ENCODE measurements at places on chromosomes 12 and 14.

- DNase-seq = no peak
These were observed 33.3 kb downstream of the PPP2R3C start for GRCh38 chr14:35088514-35088913.

DNA sequence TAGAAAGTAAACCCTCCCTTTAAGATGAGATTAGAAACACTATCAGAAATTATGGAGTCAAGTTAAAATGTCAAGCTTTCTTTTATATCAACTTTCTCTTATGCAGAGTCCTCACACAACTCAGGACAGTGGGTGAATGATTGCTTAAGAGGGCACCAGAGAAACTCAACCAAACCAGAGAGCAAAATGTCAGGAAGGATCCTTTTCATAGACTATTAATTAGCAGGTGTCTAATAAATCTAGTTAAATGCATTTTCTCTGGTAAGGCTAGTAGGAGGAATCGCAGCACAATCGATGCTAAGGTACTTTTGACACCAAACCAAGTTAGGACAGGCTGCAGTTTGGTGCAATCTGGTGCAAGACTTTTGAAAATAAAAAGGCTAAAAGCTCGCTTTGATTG, 614.7 kb upstream of the FOXG1 start:
- no peak for DNase-seq

- no peak for DNase-seq
These were observed 4.9 kb downstream of the MMP14 start for GRCh38 chr14:22841311-22841710.

DNA sequence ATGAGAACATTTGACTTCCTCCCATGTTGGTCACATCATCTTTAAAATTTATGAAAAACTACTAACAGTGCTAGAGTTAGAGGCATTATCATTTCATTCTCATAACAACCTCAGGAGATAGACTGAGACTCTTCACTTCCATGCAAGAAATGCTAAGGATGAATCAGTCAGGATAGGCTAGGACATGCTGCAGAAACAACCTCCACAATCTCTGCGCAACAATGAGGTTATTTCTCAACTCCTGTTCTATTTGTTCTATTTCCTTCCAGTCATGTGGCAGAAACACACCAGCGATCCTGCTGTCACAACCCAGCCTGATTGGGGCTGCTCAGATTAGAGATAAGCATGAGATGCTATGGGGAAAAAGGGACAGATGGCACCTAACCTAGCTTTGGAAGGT, 49.0 kb upstream of the TMEM263 start:
- DNase-seq = no peak
